ENCODE measurements at places on chromosomes 3 and 15.

GRCh38 chr3:139710212-139710611 is 32.4 kb upstream of the NMNAT3 start:
- no peak for DNase-seq

DNA sequence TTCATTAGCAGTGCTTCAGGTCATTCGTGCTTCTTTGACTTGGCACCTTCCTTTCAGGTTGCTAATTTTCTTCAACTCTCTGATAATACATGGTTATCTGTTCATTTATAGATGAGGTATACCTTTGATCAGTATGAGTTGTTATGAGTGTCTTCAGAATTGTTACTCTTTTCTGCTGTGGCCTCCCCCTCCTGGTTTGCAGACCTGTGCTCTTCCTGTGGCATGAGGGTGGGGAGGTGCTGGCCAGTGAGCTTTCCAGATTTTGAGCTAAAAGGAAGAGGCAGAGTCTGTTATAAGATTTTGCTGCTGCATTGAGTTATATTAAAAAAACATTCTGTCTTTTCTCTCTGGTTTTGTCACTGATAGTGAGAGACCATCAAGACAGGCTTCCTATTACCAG is 30.8 kb upstream of the GOLGA6L9 start:
- no peak for DNase-seq

GRCh38 chr3:112888381-112889085 is 41.9 kb upstream of the CD200R1L start:
- DNase-seq = no peak

DNA sequence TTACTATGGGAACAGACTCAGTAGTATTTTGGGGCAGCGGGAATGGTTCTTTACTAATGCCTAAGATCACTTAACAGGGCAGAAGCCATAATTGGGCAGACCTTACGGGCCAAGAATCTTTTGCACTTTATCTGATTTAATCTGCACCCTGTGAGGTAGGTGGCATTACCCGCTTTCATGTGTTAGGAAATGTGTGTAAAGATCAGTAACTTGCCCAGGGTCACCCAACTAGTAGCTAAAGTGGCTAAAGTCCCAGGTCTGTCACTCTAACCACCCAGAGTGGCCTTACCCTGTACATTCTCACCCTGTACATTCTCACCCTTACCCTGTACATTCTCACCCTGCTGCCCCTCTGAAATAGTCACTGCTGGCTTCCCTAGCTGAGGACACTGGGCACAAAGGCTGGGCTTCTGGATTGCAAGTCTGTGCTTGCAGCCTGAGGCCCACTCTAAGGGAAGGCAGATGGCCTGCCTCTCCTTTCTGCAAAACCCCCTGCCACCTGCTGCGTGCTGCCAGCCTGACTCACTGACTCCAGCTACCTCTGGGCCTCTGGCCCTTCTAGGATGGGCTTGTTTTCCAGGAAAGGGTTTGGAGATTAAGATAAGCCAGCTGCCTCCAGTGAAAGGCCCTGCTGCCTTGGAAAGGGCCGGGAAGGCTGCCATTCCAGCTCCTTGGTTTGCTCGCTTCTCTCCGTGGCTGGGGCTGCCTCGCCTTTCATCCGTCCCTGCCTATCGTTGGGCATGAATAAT is 37.5 kb upstream of the MYZAP start:
- DNase-seq = no peak

- no peak for DNase-seq
Observed at GRCh38 chr15:64205202-64205601, 42.4 kb upstream of the PPIB start.

- no peak for DNase-seq
Observed at GRCh38 chr15:29688506-29689286, 133.6 kb downstream of the TJP1 start.

DNA sequence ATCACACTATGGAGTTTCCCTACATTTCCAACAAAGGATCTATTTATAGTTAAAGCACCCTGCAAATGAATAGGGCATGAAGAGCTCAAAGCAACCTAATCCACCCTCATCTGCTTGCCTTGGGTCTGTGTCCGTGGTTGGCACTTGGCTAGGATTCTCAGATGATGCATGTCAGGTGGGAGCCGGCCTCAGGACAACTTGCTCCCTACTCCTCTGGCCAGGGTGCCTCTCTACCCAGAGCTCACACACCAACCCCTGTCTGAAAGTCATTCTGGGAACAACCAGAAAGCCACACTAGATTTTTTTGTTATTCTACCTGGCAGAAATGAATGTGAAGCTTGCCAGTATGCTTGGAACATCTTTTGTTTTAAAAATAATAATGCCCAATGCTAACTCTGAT is 13.2 kb downstream of the ARHGEF3 start:
- no peak for DNase-seq

Data from D341Med (cell line).